CD4-positive, alpha-beta T cell treated with Interferon alpha-2 for 1 hour (primary cell): ENCODE measurements at places on chromosomes 1 and 21.

DNA sequence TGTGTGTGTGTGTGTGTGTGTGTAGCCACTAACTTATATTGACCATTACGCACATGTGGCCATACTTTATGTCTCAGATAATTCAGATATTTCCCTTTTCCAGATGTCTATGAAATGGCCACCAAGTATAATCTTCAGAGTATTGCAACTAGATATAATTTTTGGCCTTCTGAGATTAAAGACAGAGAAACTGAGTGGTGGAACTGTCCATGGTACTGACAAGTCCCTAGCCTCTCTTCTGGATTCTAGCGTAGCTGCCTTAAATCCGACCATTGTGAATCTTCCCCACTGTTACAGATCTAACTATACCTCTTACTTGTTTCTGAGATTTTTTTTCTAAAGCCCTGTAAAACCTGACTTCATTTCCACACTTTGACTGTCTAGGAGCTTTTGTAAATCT lies 100.0 kb upstream of the SERTAD4 start:
- no peak for DNase-seq

DNA sequence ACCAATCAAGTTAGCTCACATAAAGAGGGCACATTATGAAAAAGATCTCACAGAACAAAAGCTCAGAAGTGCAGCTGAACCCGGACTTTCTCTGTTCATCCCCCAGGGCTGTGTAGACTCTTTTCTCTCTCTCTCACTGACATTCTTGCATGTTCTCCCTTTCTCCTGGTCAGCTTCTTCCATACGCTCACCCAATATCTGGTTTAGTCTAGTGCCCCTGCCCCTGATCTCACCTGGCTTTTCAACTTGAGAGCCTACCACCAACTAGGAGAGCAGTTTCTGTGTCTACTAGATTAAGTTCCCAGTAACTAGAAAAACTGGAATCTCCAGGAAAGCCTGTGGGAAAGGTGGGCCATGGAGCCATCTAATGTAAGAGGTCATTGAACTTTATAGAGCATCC lies 126.9 kb upstream of the GRIK3 start:
- DNase-seq: no peak

- DNase-seq: no peak
Measured at GRCh38 chr21:27647921-27648320, 681.0 kb upstream of the ADAMTS5 start.

- DNase-seq: no peak
Measured at GRCh38 chr1:6133146-6133895, 46.8 kb downstream of the CHD5 start.

GRCh38 chr1:230286890-230287269 lies 139.3 kb downstream of the PGBD5 start:
- no peak for DNase-seq

DNA sequence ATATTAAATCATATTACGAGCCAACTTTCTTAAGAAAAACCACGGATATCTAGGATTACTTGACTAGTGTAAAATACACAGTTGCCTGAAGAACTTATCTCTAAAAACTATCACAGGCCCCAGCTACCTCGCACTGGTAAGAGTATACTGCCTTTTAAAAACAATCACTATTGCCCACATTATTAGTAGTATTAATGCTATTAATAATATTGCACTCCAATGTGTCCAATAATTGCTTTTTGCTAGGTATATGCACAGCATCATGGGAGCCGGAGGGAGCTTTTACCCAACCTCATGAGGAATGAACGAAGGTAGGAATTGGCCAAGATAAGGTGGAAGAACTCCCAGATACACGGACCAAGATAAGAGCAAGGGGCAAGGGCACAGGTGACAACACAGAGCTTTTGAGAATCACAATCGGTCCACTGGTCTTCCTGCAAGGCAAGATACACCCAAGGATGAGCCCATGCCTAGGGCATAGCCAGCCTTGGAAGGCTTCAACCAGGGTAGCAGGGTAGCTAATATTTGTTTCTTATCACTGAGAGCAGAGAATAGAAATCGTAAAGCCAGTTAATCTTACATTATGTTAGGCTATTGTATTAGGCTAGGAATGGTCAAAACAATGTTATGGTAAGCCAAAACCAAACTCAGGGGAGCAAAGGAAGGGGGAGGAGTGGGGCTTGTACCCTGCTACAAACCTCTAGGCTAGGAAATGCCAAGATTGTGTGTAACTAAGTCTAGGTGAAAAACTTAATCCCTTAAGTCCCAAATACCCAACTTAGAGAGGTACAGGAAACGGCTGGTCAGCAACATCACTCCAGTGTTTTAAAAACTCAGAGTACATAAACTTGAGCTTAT lies 9.4 kb downstream of the GLUL start:
- no peak for DNase-seq

GRCh38 chr1:4978660-4979390 lies 324.4 kb downstream of the AJAP1 start:
- DNase-seq: no peak

GRCh38 chr1:51840743-51841461 lies 37.6 kb downstream of the NRDC start:
- DNase-seq: no peak

GRCh38 chr1:70112838-70113237 lies 92.5 kb downstream of the LRRC40 start:
- no peak for DNase-seq

DNA sequence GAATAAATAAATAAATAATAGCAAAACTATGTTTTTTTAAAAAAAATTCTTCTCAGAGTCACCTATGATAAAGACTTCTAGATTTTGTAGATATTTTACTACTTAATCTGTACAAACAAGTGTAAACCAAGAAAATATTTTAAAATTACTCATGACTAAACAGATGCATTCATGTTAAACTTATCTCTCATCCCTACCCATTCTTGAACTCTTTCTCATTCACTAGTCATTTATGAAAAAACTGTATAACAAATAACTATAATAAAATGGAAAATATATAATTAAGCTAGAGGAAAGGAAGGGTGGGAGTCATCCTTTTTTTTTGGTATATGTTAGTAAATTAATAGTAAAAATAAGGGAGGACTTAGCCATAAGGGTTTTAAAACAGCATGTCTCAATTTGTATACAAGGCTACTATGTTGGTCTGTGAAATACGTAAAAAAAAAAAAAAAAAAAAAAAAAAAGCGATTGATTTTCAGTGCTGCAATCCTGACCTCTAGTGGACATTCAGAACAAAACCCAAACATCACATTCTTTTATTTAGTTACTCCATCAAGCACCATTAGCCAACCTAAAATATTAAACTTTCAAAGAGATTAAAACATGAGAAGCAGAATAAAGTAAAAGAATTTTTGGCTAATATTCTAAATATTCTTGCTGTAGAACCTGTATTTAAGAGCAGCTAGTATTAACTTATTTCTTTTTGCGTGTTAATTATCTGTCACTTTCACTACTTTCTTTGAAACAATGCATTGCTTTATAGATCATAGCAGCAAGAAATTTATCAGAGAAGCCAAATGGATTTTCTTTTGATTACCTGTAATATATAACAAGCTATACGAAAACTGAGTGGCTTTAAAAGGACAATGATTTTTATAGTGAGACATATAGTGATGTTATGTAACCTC lies 255.8 kb upstream of the CACYBP start:
- peak; percentile 57 for DNase-seq

- DNase-seq: no peak
Measured at GRCh38 chr1:246067432-246068216, 439.5 kb downstream of the SMYD3 start.

DNA sequence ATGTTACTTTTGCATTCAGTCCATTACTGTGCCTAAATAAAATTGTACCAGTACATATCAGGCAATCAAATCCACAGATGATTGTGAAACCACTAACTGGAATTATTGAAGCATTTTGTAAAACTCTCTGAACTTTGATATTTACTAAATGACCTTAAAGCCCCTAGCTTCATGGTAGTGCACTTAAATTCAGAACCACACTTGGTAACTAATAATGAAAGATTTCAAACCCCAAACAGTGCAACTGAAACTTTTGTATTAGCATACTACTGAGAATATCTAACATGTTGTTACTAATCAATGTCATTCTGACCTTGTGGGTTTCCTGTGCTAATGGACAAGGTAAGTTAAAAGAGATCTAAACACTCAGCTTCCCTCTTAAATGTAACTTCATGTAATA lies at the start of gene CFHR3:
CFHR3 (plus strand) TSS at position 238 of the 400 bp plus-strand sequence; CDS start at position 285, 47 bp downstream.
- DNase-seq: no peak

- DNase-seq: no peak
Measured at GRCh38 chr1:162627662-162628296, 4.5 kb upstream of the DDR2 start.

GRCh38 chr1:93638307-93638847 lies 43.3 kb downstream of the BCAR3 start:
- DNase-seq: no peak

DNA sequence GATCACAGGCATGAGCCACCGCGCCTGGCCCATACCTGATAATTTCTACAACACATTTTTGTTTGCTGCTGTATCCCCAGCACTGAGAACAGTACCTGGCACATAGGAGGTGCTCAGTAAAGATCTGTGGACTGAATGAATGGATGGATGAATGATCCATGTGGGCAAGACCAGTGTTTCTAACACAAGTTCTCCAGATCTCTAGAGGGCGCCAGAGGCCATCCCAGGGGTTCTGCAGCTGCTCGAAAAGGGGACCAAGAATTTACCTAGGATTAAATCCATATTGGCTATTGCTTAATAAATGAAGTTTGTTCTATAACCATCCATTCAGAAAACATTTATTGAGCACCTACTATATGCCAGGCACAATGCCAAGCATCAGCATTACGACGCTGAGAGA lies 167.7 kb downstream of the ACTL8 start:
- peak; percentile 7 for DNase-seq

DNA sequence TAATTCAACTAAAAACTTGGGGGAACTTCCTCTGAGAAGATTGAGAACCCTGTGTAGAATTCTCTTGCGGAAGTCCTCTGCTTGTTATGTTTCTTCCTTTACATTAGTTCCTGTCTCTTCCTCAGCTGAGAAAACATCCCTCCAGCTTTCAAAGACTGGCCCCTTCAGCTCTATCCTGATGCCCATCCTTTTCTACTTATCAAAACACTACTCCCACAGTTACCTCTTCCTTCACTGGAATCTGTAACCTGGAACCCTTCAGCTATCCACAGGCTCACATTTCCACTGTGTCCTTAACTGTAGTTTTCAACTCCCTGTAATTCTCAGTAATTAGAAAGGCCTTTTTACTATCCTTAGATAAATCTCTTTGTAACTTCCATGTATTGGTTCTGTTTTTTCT lies 6.0 kb upstream of the DEDD start:
- no peak for DNase-seq

DNA sequence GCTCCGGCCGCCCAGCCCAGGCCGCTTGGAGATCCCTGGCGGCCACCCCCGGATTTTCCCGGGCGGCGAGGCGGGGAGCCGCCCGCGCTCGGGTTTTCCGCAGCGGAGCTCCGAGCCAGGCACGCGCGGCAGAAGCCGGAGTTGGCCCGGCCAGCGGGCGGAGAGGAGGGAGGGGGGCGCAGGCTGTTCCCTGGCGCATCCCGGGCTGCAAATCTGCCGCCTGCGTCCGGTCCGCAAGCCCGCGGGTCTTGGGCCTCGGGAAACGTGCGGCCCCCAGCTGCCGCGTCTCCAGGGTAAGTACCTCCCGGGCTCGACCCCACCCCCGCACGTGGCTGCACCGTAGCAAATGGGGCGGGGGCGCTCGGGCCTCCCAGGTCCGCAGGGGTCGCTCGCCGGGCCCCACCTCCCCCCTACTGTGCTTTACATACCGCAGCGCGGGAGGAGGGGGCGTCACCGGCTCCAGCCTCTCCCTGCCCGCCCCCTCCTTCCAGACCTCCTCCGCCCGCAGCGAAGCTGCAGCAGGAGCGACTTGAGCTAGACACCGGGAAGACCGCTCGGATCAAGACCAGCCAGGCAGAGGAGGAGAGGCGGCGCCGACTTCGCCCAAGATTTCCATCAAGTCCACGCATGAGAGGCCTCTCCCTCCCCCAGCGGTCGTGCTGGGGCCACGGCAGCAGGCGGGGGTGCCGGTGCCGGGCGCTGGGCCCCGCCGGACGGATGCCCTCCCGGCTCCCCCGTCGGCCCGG lies 1.6 kb downstream of the TMEM200B start:
- peak; percentile 8 for DNase-seq

- DNase-seq: no peak
Measured at GRCh38 chr21:42081138-42081537, 10.0 kb downstream of the UMODL1 start.

DNA sequence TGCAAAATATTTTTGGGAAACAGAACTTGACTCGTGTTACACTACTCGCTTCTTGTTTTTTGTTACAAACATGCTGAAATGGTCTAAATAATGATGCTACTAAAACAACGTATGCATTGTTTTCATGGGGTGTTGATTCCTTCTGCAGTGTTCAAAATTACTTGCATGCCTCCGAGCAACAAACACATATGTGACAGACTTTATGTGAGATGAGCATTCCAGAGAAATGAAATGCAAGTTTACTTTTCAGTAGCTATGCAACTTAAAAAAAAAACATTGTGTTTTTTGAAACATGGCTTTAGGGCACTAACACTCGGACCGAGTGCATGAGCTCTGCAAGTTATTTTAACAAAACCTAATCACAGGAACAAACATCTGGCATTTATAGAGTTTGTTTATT lies 84.8 kb downstream of the CAMTA1 start:
- DNase-seq: no peak

- peak; percentile 86 for DNase-seq
Measured at GRCh38 chr21:33325222-33326067, 675 bp downstream of the IFNAR1 start.
